Caki2 (cell line): ENCODE measurements at places on chromosomes 5 and 9. TPM values are rescaled to one million over a fixed set of nuclear protein-coding genes. Genes with fewer than 3 reads are reported as not detected.

MEIKIN gene
- not detected in 2 replicates for total RNA-seq

GRCh38 chr9:127875306-127875966 lies 2.0 kb downstream of the AK1 start:
- no peak for DNase-seq

- DNase-seq: peak; percentile 42
Observed at GRCh38 chr5:58149746-58150145, 310.1 kb downstream of the PLK2 start.

PHAX gene
- 30.8 and 42.4 TPM in 2 replicates for total RNA-seq

DNA sequence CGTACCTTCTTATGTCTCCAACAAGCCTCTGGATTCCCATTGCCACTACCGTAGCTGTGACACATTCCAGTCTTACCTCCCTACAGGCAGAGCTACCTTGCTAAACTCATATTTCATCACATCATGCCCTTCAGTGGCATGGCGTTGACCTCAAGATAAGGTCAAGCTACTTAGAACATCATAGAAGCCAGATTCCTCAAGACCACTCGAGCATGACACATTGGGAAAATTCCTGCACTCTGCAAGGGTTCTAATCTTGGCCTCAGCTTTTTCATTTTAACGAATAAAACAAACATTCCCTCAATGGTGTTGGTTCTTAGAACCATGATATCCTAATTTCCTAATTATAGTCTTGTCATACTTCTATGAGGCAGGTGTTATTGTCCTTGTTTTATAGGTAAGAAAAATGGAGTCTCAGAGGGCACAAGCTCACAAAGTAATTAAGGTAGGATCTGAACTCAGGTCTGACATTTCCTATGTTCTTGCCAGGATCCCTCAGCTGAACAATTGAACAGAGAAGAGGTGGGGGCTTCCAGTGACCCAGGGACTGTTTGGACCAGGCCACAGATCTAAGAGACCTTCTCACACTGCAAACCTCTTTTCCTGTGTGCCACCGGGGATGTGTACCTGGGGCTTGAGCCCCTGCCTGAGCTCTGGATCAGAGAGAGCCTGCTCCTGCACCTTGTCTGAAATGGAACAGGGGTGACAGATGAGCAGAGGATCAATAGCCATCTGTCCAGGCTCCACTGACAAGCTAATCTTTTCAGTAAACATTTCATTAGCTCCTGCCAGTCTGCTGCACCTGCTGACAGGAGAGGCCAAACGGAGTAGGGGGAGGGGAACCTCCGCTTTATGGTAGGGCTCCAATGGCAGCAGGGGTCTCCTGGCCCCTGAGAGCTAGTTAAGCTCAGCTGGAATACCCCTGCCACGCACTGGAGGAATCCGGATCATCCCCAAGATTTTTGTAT lies 49.3 kb downstream of the ALG2 start:
- DNase-seq: peak; percentile 21

DNA sequence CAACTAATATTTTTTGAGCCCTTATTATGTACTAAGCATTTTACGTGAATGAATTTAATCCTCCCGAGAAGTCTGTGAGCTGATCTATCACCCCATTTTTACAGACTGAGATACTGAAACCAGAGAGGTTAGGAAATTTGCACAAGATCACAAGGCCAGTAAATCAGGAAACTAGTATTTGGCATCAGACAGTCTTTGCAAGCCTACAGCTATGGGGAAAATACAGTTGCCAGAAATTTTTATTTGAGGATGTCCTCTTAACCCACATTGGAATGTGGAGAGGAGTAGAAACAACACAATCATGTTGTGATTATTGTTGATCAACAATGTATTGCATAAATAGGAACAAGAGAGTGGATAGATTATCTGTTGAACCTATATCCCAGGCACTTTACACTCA lies 2.3 kb upstream of the SLC46A2 start:
- DNase-seq: no peak

- DNase-seq: peak; percentile 81
Observed at GRCh38 chr9:121743441-121744001, 92.1 kb downstream of the DAB2IP start.

GRCh38 chr5:133905424-133905823 lies 63.0 kb downstream of the C5orf15 start:
- no peak for DNase-seq

DNA sequence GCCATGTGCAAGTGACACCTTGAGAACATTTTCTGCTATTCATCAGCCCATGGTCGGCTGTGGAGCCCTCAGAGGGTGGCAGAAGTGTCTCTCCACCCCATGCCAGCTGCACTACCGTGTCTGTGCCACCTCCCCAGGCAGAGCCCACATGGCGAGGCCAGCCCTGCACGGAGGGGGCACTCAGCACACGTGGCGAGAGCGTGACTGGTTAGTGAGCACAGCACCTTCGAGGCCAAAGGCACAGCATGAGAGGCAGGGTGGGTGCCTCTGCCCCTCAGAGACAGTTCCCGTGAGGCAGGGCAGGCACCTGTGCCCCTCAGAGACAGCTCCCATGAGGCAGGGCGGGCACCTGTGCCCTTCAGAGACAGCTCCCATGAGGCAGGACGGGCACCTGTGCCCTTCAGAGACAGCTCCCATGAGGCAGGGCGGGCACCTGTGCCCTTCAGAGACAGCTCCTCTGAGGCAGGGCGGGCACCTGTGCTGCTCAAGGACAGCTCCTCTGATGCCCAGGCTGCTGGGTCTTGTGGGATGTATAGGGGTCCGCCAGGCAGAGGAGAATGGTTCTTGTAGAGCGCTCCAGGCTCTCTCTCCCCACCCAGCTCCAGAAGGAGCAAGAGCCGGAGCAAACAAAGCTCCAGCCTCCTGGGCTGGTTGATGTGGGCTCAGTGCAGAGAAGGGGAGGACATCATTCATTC lies 179.8 kb upstream of the PPP1R26 start:
- DNase-seq: no peak

DNA sequence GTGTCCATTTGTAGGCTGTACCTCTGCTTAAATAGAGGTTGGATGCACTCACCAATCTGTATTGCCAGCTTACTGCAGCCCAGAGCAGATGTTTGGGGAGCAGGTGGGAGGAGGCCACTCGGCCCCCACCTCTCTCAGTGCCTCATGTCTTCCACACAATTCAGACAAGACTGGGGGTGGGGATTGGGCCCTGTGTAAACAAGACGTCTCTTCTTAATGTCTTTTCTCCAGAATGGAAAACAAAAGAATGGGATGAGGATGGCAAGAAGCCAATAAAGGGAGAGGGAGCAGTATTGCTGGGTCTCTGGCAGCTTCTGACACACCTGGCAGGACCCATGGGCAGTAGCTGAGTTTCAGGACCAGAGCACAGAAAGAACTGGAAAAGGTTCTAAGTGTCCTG lies 64.9 kb downstream of the SIL1 start:
- no peak for DNase-seq

DNAJA1 gene
- 112 and 128 TPM in 2 replicates for total RNA-seq

DNA sequence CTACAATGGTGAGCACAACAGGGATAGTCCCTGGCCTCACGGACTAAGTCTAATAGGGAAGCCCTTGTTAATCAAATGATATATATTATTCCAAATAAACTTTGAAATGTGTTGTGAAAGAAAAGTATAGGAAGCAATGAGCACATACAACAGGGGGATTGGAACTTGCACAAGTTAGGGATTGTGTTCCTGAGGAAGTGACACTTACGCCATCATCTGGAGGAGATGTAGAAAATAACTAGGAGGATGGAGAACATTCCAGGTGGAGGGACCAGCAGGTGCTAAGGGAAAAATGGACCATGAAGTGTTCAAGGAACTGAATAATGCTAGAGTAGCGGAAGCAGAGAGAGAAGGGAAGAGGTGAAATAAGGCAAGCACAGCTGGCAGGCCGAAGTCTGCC lies 18.8 kb upstream of the RPS23 start:
- no peak for DNase-seq

PCDHB12 gene
- total RNA-seq: 0.35 TPM in 1 of 2 replicates, not detected in the other

- peak; percentile 11 for DNase-seq
Observed at GRCh38 chr5:95631255-95631958, 11.5 kb downstream of the GPR150 start.

F2RL2 gene
- total RNA-seq: 2.8 and 11.2 TPM in 2 replicates

DNA sequence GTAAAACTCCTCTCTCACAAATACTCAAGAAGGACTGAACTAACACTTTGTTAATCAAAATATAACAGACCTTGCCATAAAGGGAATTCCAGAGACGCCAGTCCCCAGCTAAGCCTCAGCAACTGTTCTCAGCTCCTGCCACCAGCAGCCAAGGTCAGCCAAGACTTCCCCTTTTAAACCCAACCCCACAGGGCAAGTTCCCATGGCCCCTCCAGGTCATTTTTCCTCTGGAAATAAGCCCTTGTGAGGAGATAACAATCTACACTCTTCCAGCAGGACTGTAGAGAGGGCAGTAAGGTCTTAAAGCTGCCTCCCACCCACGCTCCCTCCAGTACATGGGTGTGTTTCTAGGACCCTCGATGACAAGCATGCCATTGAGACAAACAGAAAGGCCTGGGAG lies 78.3 kb downstream of the DPYSL3 start:
- DNase-seq: no peak

DNA sequence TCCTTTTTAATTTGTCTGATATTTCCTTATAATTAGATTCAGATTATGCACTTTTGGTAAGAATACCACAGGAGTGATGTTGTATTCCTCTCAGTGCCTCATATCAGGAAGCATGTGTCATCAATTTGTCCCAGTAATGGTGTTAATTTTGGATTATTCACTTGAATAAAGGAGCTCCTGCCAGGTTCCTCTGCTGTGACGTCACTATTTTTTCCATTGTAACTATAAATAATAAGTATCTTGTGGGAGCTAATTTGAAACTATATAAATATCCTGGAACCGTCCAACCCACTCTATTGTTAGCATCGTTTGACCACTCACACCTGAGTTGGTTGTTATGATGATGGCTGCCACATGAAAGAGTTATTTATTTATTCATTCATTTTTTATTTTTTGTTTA lies 107.9 kb downstream of the INVS start:
- DNase-seq: no peak

DNA sequence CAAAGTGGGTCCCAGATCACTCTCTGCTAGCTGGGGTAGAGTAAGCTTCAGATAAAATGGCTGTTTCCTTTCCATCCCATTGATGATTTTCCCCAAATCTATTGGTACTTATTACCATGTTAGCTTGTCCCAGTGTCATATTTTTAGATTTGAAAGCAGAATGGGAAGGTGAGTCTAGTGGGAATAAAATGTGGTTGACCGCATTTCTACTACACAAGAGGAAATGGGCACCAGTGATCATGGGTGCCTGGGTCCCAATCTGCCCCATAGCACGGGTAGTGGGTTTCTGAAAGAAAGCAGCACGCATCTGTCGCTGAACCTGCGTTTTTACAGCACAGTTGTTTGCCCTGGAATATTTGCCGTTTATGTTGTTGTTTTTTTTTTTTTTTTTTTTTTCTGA lies 20.1 kb downstream of the DAPK1 start:
- DNase-seq: no peak

C9orf57 gene
- 0.78 TPM in 1 of 2 replicates, not detected in the other for total RNA-seq

DNA sequence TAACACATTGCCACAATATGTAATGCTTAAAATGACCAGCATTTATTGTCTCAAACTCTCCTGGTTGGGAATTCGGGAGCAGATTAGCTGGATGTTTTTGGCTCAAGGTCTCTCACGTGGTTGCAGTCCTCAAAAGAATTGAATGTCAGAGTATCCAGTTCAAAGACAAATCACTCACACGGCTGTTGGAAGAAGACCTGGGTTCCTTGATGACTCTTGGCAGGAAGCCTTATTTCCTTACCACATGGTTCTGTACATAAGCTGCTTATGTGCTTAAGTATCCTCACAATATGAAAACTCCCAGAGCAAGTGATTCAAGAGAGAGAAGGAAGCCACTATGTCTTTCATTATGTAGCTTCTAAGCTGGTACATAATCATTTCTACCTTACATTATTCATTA lies 230.3 kb upstream of the PTPRD start:
- no peak for DNase-seq

DNA sequence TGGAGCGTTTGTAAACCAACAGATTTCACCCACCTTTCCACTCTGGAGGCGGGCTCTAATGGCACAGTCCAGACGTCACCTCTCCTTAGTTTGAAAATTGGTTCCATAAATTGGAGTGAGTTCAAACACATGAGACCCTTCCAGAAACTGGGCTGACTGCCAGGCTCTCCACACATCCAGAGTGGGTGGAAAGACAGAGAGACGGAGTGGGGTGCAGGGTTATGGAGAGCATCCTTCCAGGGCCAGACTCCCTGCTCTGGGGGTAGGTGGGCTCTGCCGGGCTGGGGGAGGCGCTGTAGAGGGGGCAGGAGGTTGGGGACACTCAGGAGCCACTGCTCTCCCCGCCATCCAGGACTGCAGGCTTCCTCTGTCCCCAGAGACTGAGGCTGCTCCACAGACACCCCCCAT lies 104.7 kb upstream of the PHYKPL start:
- DNase-seq: no peak

FCHO2 gene
- 3.1 and 6.9 TPM in 2 replicates for total RNA-seq

FAXDC2 gene
- 0.26 and 4.2 TPM in 2 replicates for total RNA-seq

- no peak for DNase-seq
Observed at GRCh38 chr5:5231576-5231975, 91.4 kb downstream of the ADAMTS16 start.

DNA sequence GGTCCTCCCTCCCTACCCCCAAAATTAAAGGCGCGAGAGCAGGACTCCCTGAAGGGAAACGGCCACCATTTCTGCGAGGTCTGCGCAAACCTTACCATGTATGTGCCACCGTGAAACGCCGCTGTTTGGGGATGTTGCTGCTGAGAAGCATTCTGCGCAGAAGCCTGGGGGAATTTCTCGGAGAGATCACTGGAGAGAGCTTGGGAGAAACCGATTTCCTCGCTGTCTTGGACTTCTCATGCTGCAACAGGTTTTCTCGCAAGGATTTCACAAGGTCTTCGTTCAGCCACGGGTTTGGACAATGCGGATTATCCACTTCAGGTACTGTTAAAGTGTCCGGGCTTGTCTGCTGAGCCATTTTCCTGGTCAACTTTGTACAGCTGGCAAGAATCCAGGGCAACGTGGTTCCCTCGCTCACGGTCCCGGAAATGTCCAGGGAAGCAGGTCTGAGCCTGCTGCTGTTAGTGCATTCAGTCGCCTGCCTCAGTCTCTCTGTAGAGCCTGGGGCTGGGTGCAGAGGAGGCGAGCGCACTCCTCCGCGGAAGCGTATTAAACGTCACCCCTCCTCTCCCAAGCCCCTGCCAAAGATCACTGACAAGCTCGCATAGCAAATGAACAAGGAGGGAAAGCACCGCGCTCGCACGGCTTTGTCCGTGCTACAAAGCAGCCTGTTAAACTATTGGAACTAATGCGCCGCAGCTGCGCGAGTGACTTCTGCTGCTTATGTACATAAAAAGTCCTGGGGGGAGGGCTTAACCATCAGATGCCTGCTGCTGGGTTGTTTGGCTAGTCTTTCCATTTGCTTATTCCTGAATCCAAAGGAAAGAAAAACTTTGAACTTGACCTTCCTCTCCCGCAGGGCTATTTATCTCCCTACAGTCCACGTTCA lies 125.1 kb downstream of the PDE4D start:
- peak; percentile 86 for DNase-seq

GRCh38 chr5:104345222-104346016 lies 782.8 kb upstream of the NUDT12 start:
- DNase-seq: no peak

PCDHGA8 gene
- not detected in 2 replicates for total RNA-seq

- DNase-seq: peak; percentile 96
Observed at GRCh38 chr9:136051837-136052471, 43.1 kb downstream of the NACC2 start.
